GM18507 (cell line): ENCODE measurements at places on chromosomes 2 and 18.

- DNase-seq, result no peak
These were observed 64.9 kb downstream of the FIGN start for GRCh38 chr2:163670929-163671328.

DNA sequence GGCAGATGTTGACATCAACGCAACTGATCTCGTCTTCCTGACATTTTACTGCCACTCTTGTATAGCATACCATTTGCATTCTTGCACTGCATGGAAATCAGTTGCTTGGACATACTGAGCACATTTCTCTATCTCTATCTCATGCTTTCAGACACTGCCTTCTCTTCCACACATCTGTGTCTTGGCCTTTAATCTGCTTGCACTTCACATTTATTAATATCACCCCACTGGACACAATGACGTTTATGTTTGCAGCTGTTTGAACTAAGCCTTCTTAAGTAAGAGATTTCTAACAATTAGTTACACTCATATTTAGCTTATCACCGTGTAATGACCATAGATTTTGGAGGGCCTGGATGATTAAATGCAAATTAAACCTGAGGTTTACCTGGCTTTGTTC is 229.8 kb upstream of the CDH19 start:
- no peak for DNase-seq

DNA sequence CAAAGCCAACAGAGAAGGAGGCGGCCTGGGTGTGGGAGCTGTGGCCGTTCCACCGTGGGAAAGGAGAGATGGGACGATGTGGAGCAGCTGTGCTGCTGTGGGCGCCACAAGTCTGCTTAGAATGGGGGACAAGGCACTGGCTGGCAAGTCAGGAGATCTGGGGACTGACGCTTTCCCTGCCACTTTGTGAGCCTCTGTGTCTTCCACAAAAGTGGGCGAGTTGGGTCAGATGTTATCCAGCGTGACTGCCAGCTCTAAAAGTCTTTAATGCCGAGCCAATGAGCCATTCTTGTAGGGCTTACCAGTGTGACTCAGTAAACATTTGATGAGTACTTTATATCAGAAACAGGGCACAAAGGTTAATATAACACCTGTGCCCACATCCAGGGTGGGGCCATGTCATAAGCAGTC is 113.6 kb upstream of the MGAT5 start:
- DNase-seq, result no peak

DNA sequence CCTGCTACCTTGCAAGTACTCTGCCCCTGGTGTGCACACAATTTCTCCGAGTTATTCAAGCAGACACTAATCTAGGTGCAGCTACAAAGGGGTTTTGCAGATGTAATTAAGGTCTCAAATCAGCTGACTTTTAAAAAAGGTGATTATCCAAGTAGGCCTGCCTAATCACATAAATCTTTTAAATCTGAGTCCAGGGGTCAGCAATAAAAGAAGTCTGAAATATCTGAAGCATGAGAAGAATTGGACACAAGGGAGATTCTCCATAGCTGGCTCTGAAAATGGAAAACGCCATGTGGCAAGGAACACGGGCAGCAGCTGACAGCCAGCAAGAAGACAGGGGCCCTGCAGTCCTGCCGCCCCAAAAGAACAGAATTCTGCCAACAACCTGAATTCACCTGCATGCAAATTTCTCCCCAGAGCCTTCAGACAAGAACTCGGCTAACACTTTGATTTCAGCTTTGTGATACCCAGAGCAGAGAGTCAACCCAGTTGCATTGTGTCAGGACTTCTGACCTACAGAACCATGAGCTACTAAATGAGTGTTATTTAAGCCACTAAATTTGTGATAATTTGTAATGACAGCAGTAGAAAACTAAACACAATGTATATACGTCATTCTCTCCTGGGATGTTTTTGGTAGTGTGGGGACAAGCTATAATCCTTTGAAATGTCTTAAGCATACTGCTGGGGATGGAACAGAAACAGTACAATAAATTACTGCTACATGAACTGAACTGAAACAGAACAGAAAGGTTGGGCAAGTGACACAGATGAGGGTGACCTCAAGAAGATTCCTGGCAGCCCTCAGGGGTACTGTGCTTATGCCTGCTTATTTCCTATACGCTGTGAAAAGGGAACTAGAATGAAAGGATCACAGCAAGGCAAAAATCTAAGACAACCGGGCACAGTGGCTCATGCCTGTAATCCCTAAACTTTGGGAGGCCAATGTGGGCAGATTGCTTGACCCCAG is 3.2 kb downstream of the INO80C start:
- no peak for DNase-seq

DNA sequence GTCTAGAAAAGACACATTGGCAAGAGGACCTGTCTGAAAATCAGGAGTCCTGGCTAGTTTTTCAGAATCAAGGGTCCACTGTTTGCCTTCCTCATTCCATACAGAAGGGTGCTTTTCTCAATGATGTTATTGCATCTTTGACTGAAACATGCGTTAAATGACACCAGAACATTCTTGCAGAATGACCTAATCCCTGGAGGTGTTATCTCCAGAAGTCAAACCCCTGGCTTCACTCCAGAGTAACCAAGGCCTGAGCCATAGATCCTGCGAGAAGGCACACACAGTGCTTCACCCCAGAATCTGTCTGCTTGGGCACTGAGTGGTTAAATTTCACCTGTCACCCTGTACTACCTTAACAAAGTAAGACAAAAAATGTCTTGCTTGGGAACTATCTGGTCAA is 1055.2 kb upstream of the FANCL start:
- no peak for DNase-seq

- DNase-seq, result no peak
These were observed 69.4 kb downstream of the ADI1 start for GRCh38 chr2:3449936-3450335.

- no peak for DNase-seq
These were observed 223.0 kb upstream of the DOK6 start for GRCh38 chr18:69177702-69178101.

DNA sequence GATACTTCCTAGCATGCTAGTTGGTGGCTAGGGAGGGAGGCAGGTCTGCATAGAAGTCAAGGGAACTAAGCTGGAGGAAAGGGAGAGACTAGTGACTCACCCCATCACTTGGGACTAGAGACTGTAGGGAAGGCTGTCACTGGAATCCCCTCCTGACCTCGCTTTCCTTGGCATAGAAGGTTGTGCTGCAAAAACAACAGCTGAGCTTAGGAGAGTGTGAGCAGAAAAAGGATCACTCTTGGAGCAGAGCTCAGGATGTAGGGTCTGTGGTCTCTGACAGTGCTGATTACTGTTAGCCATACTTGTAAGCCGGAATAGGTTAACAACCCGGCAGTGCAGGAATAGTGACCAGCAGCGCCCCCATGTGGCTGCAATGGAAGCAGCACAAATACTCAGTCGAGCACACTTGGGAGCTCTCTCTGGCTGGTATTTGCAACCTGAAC is 66.9 kb upstream of the SMAD2 start:
- no peak for DNase-seq

- DNase-seq, result no peak
These were observed 1195.1 kb upstream of the CHAC2 start for GRCh38 chr2:52572469-52572894.

- DNase-seq, result no peak
These were observed 273.5 kb downstream of the PIK3C3 start for GRCh38 chr18:42228581-42228980.

- DNase-seq, result no peak
These were observed 171.5 kb downstream of the CELF4 start for GRCh38 chr18:37393945-37394609.

- no peak for DNase-seq
These were observed 115.1 kb downstream of the PLCL1 start for GRCh38 chr2:197919487-197919886.

- no peak for DNase-seq
These were observed 25.3 kb downstream of the ITM2C start for GRCh38 chr2:230889911-230890601.

DNA sequence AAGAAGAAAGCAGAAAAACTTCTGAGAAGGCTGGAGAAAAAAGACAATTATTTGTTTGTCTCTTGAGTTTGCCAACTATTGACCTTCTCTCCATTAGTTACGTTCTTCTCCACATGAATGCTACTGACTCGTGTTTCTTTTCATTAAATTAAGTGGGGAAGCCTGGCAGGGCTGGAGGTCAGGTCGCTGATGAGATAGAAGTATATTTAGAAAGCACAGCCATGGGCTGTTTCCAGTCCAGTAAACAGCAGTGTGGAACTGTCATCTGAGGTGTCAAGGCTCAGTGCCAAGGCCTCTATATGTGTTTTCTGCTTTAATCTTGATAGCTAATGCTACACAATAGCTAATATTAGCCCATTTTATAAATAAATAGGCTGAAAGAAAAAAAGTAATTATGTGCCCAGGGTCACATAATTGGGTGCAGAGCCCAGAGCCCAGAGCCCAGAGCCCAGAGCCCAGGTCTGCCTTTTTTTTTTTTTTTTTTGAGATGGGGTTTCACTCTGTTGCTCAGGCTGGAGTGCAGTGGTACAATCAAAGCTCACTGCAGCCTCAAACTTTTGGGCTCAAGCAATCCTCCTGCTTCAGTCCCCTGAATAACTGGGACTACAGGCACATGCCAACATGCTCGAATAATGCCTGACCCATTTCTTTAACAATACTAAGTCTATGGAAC is 6.3 kb downstream of the MSGN1 start:
- DNase-seq, result no peak

- DNase-seq, result no peak
These were observed 479.1 kb upstream of the NRXN1 start for GRCh38 chr2:51511002-51511401.

DNA sequence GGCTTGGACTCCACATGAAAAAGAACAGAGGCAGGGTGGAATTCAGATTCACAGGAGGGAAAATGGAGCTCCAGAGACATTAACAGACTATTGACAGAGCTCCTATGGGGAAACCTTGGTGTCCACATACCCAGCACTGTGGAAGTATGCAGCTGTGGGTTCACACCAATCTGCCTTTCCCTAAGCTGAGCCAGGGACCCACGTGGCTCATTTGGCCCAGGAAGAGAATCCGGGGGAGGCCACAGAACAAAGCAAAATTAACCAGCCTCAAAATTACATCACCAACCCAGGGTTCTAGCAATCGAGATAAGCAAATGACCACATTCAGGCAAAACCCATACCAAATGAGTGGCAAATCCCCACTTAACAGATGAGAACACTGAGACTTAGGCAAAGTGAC is 105.8 kb upstream of the TWIST2 start:
- DNase-seq, result no peak

- DNase-seq, result no peak
These were observed 2.0 kb downstream of the GALNT3 start for GRCh38 chr2:165792104-165792454.

GRCh38 chr18:37429791-37430190 is 135.8 kb downstream of the CELF4 start:
- no peak for DNase-seq

DNA sequence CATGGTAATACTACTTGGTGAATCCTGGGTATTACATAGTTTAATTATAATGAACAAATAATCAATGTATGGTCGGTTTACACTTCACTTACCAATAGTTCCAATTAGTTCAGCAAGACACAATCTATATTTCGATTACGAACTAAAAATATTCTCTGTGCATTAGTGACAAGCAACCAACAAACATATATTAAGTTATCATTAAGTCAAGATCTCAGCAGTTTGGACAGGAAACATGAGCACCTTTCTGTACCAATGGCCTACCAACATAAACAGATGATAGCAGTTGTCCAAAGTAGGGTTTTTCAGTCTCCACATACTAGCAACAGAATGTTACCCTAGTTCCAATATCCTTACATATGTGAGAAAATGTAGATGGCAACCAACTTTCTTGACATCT is 32.8 kb downstream of the RTN4 start:
- no peak for DNase-seq

DNA sequence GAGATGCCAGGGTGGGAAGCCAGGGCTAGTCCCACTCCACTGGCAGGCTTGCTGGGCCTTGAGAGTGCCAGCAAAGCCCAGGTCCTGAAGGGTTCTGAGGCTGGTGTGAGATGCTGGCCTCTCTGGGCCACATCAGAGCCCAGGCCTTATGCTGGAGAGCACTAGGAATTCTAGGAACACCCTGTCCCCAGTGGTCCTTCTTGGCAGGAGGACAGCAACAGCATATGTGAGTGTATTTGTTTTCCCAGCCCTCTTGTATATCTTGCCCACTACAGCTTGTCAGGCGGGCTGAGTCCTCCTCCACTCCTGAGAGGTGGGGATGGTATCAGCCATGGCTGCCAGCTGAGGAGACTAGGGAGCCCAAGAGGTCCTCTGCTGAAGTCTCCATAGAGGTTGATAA is 327.0 kb downstream of the PDE11A start:
- no peak for DNase-seq

- no peak for DNase-seq
These were observed 331.1 kb downstream of the PLCL1 start for GRCh38 chr2:198135481-198135934.

DNA sequence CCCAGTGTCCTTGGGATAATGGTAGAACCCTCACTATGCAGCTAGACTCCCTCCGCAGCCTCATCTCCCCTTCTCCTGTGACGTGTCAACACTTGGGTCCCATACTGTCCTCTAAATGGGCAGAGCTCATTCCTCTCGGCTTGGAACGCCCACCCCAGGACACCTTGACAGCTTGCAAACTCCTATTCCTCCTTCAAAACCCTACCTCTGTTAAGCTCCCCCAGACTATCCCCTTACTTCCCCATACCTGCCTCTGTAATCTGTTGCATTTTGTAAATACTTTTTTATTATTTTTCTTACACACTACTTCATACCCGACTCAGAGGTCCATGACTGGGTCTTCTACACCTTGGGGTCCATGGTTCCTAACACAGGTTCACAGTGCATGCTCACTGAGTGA is 28.0 kb downstream of the STEAP3 start:
- no peak for DNase-seq

DNA sequence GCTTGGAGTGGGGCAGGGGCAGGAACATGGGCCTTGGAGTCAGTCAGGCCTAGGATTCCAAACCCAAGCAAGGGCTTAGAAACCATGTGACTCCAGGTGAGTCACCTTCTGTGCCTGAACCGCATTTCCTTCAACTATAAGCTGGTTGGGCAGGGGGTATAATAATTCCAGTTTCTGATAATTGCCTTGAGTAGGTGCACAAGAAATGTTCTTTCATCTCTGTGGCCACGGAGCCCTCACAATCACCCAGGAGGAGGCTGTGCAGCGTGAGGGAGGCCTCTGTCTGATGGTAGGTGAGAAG is 112.1 kb upstream of the HAAO start:
- no peak for DNase-seq

DNA sequence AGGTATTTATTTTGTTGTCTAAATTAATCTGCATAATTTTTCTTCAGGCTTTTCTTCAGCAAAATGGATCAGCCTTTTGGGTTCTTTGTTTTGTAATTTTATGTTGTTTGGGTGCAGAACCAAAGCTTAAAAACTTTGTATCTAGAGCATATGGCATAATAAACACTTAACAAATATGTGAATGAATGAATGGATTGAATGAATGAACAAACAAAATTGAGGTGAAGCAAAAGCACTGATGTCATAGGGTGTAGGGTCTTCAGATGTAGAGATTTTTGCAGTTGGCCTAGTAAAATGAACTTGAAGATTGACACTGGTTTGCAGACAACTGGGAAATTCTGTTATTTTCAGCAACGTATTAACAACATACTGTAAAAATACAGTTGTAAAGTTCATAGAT is 17.3 kb downstream of the VAPA start:
- no peak for DNase-seq

GRCh38 chr2:170204298-170204951 is 26.5 kb downstream of the MYO3B start:
- no peak for DNase-seq
